Suppressor macrophage treated with lipopolysaccharide for 1 hour (primary cell): ENCODE measurements at places on chromosomes 1 and 21.

GRCh38 chr1:227880342-227880924 lies 65.0 kb downstream of the PRSS38 start:
- no peak for DNase-seq

- DNase-seq, result no peak
Observed at GRCh38 chr1:54998677-54999076, at the start of gene BSND. Gene BSND (plus strand): TSS chr1:54998933. CDS start chr1:54999187, 254 bp downstream.

- no peak for DNase-seq
Observed at GRCh38 chr1:83693427-83694126, 305.4 kb downstream of the TTLL7 start.

- DNase-seq, result peak; percentile 99
Observed at GRCh38 chr1:155648207-155649147, 38.5 kb downstream of the MSTO1 start.

GRCh38 chr1:41626616-41627375 lies 142.3 kb upstream of the EDN2 start:
- DNase-seq, result peak; percentile 58

- DNase-seq, result peak; percentile 34
Observed at GRCh38 chr1:220966881-220967611, 87.8 kb downstream of the HLX start.

- DNase-seq, result no peak
Observed at GRCh38 chr1:84373436-84374141, 24.7 kb upstream of the DNASE2B start.

DNA sequence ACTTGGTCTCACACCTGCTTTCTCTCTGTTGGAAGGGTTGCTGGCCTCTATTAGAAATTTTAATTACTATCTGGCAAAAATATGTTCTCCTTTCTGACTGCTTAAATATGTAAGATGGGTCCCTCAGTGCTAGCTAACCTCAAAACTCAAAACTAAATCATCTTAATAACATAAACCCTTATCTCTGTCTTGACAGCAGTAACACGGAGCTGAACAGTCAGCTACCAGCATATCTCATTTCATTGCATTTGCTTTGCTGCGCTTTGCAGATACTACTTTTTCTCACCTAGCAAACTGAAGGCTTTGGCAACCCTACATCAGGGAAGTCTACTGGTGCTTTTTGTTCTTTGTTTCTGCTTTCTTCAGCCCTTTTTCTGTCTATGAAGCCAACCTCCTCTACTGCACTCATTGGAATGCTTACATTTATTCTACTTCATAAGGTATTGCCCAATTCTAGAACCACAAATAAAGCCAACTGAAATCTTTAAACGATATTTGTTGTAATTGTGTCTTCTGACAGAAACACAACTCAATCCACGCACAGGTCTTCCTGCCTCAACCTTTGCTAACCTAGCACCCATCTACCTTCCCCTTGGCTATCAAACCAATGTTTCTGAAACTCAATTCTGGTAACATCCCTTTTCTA lies 95.6 kb downstream of the RERE start:
- DNase-seq, result no peak

DNA sequence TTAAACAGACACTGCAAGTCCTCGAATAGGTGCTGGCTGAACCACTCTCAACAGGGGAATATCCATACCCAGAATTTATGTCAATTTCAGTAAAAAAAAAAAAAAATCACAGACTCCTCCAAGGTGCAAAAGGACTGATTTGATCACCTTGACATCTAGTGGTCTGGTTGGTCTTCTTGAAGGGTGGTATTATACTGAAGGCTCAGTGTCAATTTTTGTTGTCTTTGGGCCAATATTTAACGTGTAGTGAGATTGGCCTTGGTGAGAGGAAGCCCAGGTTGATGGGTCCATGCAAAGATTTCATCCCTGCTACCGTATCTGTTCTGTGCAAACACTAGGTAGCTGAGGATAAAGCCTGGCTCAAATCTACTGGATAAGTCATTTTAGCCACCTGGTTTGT lies 4.0 kb upstream of the GBP5 start:
- DNase-seq, result no peak

DNA sequence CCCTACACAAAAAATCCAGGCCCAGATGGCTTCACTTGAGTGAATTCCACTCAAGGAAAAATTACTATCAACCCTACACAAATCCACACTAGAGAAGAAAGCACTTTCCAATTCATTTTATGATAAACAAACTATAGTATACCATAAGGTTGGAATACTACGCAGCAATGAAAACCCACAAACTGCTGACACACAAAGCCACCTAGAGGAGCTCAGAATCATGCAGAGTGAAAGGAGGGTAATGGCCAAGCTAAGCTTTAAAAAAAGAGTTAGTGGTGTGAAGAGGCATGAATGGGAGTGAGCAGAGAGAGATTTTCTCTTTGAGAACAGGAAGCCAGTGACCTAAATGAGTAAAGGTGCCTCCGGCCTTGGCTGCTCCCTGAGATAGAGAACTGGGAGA lies 93.7 kb downstream of the DHRS3 start:
- DNase-seq, result no peak

DNA sequence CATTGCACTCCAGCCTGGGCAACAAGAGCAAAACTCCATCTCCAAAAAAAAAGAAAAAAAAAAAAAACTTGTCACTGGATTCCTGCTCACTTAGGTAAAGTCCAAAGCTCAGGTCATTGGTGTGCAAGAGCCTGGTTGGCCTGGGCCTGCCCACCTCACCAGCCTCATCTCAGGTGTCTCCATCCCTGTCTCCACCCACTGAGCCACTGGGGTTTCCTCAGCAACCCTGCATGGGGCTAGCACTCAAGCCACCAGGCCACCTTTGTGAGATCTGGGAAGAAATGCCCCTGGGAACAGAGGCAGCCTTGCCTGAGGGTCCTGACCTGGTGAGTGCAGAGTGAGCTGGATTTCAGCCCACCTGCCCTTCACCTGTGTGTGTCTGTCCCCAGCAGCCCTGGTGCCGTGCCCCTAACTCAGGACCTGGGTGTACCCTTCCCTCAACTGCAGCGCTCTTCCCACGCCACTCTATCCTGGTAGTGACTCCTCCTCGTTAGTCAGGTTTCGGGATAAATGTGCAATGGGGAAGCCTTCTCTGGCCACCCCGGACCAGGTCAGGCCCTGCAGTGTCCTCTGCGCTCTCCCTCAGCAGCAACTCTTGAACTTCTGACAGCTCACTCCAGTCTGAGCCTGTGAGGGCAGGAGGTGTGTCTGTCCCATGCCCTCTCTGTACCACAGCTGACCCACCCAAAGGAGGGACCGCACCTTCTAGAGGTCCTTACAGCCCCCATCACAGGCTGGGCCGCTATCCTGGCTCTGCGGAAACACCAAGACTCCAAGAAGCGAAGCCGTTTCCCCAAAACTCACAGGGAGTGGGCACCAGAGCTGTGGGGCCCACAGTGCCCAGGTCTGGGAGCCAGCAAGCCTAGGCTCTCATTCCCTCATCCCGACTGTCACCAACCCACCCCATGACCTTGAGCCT lies 3.3 kb downstream of the PDZK1IP1 start:
- no peak for DNase-seq

DNA sequence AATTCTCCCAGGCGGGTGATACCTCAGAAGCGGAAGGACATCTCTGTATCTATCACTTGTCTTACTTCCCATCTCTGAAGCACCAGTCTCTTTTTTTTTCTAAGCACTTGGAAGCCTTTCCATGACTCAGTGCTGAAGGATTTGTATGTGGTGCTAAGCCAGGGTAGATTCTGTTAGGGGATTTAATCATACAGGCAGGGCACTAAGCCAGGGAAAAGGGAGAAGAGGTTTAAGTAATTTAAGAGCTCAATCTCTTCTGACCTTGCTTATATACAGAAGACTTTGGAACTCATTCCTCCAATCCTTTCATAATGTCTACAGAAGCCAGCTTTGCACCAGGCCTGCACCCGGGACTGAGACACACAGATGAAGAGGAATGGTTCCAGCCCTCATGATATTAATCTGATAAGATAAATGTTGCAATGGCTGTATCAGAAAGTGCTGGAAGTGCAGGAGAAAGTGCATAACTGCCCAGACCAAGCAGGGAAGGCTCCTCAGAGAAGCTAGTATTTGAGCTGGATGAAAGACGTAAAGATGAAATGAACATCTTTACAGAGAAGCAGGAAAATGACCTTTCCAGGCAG lies 11.0 kb downstream of the FAM163A start:
- no peak for DNase-seq

GRCh38 chr1:46473991-46474390 lies 15.6 kb upstream of the DMBX1 start:
- DNase-seq, result no peak

- no peak for DNase-seq
Observed at GRCh38 chr1:204224655-204225054, 10.9 kb upstream of the GOLT1A start.

GRCh38 chr1:53503433-53504217 lies 44.4 kb downstream of the DMRTB1 start:
- no peak for DNase-seq

DNA sequence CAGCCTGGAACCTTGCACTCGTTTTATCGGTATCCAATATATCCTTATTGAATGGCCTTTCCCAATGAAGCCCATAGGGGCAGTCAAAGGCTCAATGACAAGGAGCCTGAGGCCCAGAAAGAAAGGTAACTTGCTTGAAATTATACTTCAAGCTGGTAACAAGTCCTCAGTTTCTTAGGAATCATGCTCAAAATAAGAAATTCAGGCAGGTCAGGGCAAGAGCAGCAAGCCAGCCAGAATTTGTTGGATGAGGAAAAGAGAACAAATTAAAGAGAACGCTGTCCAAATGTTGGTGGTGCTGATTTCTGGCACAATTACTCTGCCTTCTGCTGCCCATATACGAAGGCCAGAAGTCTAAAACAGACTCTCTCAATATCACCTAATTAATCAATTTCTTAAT lies 77.6 kb downstream of the DDX20 start:
- no peak for DNase-seq

- DNase-seq, result no peak
Observed at GRCh38 chr21:46363698-46364097, 39.7 kb downstream of the PCNT start.

DNA sequence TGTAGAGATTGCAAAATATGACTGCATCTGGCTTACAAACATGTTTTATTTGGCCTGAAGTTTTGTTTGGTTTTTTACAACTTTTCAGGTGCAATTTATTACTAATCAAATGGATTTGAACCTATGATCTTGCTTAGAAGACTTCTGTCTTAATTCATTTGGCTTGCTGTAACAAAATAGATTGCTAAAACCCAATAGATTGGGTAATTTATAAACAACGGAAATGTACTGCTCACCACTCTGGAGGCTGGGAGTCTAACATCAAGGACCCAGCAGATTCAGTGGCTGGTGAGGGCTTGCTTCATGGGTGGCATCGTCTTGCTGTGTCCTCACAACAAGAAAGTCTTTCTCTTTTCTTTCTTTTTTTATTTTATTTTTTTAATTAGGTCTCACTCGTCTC lies 72.9 kb downstream of the LBR start:
- DNase-seq, result no peak

- DNase-seq, result peak; percentile 45
Observed at GRCh38 chr1:119712342-119713038, 756 bp downstream of the PHGDH start.

DNA sequence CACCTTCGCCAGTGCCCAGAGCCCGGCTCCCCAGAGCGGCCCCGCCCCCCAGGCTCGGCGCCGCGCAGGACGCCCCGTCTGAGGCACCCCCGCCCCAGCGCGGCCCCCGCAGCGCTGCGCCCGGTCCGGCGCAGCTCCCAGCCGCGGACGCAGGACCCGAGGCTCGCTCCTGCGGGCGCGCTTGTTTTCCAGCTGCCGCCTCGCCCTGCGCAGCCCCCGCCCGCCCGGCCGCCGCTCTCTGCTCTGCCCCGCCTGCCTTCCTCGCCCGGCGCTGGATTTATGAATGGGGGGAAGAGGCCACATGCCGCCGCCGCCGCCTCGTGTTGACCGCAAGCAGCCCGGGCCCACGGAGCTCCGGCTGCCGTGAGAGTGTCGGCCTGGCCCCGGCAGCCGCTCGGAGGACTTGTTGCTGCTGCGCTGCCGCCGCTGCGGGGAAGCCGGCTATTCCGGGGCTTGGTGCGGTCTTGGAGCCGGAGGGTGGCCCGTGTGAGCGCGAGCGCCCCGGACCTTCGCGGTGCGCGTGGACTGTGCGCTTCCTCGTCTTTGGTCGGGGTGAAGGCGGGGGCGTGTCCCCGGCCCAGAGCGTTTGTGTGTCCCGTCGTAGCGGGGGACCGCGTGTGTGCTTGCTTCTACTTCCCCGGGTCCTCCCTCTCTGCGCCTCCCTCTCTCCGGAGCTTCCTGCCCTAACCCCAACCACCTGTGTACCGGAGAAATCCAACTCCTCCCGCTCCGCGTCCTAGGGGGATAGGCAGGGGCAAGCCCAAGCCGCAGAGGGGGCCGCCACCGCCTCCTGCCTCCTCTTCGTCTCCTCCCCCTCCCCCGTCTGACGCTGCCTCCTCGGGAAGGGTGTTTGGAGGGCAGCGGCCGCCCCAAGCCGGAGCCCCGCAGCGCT lies 736 bp downstream of the KCNC4 start:
- peak; percentile 76 for DNase-seq

DNA sequence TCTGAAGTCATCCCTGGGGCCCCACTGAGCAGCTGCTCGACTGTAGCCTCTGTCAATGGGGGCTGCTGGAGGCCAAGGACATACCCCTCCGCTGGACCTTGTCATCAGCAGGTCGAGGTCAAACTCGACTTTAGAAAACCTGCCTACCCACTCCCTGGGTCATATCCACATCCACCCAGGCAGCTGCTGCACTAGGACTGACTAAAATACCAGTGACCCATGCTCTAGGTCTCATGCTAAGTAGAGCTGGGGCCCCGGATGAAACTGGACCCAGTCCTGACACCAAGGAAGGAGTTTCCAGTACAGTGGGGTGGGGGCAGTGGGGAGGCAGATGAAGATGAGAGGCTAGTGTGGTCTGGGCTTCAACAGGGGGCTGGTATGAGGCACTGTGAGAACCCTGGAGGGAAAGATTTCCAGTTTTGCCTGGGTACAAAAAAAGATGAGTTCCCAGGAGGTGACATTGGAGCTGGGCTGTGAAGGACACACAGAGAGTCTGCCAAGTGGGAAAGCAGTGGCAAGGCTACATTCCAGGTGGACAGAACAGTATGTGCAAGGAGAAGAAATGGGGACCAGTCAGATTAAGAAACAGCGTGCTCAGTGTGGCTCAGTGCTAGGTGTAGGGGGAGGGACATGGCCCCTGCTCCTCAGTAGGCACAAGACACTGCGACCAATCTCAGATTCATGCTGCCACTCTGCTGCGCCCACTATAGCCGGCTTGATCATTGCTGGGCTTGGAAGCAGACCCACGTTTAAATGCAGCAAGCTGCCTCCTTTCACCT lies 12.4 kb downstream of the SLC2A1 start:
- DNase-seq, result no peak

- peak; percentile 50 for DNase-seq
Observed at GRCh38 chr1:62391369-62391971, 45.4 kb upstream of the USP1 start.

- DNase-seq, result no peak
Observed at GRCh38 chr1:19229828-19230325, 19.8 kb upstream of the UBR4 start.
